ENCODE measurements at places on chromosomes 16 and 17.
A peak's percentile ranks its signal among the peaks of the same experiment; 100 is the strongest.

DNA sequence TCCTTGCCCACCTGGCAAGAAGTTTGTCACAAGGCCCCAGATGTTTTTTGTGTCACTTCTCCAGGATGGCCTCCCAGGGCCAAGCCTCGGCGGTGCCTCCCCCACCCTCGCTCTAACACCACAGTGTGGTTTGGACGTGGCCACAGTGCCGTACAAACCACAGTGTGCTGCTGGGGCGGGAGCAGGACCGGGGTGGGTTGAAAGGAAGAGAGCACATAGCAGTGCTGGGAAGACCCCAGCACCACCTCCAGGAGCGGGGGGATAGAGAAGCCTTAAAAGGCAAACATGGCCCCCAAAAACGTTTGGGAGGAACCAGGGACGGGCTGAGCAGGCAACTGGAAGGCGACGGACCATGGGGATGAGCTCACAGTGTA, 5.0 kb upstream of the BCL6B start:
- DNase-seq = no peak

- DNase-seq = no peak
These were observed 14.0 kb downstream of the UBALD2 start for GRCh38 chr17:76278952-76279741.

DNA sequence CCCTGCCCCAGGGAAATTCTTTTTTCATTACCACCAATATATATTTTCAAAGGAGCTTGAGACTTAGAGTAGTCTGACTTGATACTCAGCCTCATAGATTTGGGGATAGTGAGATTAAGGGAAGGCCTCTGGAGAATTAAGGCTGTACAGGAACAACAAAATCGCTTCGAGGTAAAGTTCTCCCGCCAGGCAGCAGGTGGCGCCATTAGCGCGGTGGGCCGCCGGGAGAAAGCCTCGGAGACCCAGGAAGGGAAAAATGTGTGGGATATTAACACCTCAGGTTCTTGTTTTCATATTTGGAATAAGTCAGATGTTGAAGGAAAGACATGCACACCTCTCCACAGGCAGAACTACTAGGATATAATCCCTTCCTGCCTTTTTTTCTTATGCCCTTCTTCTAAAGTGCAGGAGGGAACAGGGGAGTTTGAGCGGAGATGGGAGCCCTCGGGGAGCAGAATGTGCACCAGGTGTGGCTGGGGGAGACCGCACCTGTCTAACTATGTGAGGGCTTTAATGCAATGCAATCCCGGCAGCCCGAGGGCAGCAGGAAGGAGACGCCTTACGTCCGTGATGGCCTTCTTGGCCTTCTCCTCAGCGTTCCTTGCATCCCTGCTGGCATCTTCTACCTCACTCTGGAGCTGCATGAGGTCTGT, 25.9 kb downstream of the MYH3 start:
- no peak for DNase-seq

GRCh38 chr16:17367923-17368322, 102.8 kb downstream of the XYLT1 start:
- DNase-seq = no peak

GRCh38 chr16:53745086-53745485, 41.1 kb downstream of the FTO start:
- peak; percentile 70 for DNase-seq

GRCh38 chr16:87575027-87575804, 27.1 kb upstream of the JPH3 start:
- no peak for DNase-seq

DNA sequence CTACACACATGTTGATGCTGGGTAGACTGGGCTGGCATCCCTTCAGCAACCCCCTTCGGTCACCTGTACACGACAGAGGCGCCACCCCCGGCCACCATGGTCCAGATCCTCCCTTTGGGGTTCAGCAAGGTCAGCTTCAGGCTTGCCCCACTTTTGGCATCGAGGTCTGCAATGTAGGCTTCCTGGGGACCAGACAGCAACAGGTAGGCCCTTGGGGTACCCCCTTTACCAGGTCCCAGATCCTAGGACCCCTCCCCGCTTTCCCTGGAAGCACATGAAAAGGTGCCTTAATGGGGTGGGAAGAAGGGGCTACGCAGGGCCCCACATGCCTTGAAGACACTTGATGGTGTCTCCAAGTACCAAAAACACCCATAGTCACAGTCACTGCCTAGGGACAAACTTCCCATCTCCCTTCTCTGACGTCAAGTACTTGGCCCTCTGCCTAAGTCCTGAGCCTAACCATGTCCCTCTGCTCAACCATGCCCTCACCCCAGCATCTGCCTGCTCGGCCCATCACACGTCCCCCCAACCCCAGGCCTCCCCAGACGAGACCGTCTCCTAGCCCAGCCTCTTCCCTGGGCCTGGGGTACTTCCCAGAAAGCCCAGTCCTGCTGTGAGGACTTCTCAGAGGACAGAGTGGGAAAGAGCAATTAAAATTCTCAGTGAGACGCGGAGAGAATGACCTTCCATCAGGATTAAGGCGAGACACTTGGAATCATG, 12.1 kb downstream of the ACLY start:
- no peak for DNase-seq

DNA sequence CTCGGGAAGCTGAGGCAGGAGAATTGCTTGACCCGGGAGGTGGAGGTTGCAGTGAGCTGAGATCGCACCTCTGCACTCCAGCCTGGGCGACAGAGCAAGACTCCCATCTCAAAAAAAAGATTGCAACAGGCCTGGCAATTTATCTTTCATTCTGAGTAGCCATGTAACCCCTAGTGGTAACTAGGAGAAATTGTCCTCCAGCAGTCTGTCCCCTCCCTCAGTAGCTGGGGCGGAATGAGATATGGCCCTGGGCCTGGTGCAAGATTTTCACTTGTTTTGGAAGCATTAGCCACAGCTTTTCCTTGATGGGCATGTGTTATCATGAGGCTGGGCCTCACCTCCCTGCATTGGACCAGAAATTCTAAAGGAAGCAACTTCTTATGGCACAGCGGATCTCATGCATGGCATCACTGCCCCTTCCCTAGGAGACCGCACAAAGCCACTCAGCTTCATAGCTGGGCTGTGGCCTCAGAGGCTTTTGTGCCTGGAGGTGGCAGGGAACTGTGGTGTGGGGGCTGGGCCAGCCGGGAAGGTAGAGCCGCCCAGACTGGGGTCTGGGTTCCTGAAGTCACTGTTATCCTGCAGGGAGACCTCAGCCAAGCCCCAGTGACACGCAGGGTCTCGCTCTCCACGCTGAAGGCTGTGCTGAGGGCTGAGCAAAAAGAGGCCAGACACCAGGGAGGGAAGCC, 13.4 kb downstream of the NATD1 start:
- no peak for DNase-seq

- no peak for DNase-seq
These were observed 628 bp downstream of the GALK1 start for GRCh38 chr17:75764417-75764710.
